Effector memory CD8-positive, alpha-beta T cell (primary cell): ENCODE measurements at places on chromosomes 5 and 9.

DNA sequence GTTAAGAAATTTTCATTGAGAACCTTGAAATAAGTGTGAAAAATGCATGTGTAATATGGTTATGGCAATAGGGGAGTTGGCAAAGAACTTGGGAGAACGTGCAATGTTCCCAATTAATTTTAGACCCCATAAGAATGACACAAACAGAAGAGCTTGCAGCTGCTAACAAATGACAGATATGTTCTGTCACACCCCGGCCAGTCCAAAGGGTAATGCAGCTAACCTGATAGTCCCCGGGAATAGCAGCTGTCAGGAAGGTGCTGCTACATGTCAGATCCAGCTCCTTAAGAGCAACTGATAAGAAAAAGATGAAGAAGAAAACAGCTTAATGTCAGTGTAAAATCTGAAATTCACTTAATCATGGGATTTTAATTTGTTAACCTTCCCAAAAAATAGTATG lies 30.4 kb downstream of the SEMA5A start:
- no peak for DNase-seq

GRCh38 chr5:72692231-72692637 lies 124.2 kb upstream of the TNPO1 start:
- no peak for DNase-seq

GRCh38 chr9:14179449-14179848 lies 134.5 kb downstream of the NFIB start:
- DNase-seq = no peak

- no peak for DNase-seq
These were observed 49.3 kb downstream of the ZFAND5 start for GRCh38 chr9:72315510-72316311.

DNA sequence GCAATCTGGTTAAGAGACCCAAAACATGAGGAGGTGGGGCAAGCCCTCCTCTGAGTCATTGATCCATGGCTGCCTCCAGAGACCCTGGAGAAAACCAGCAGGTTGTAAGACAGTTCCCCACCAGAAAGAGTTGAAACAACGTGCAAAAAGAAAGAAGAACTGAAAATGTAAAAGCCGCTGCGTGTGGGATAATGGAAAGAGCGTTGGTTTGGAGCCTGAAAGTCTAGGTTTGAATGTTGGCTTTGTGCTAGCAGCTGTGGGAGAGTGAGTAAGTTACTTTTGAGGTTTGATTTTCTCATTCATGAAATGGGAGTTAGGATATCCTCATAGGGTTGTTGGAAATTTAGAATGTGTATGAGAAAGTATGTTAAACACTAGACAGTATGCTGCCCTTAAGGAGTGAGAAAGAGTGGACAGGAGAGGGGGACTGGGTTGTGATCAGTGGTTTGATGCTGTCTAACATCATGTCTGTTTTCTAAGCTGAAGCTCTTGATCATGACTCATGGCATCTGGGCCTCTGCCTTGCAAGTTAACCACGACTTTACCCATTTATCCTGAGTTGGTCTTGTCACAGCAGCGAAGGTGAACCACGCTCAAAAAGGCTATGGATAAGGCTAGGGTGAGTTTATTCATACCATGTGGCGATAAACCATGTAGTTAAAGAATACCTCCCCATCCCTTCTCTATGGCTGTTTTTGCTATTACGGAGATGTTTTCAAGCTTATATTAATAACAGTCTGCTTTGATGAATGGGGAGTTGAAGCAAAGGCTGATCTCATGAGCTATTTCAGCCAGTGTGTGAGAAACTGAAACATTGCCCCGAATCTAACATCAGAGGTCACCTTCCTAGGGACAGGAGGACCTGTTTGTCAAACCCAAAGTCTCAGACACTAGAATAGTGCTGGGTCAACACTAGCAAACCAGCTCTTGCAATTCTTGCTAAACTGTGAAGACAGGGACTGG lies 41.3 kb downstream of the ZNF366 start:
- no peak for DNase-seq

GRCh38 chr5:100777680-100778300 lies 125.3 kb downstream of the ST8SIA4 start:
- DNase-seq = no peak

DNA sequence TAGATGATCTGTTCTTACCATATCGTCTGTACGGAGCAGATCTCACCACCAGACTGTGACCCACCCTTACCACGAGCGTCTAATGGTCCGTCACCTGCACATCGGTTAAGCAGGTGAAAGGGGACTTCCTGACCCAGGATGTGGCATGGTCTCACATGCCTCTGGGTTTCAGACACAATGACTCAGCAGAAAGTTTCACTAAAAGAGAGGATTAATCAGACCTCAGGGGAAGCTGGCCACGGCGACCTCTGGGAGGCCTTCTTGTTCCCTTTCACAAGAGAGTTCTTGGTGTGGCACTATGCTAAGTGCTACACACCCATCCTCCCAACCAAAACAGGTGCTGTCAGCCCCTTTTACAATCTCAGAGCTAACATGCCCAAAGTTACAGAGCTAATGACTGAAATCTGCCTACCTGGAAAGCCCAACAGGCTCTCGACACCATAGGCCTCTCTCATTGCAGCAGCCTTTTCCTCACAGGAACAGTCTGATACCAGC lies 41.6 kb downstream of the ADAMTS12 start:
- no peak for DNase-seq

- no peak for DNase-seq
These were observed 257.8 kb downstream of the BNC2 start for GRCh38 chr9:16612627-16613026.
